ENCODE measurements at places on chromosomes 7 and 10.
A peak's percentile ranks its signal among the peaks of the same experiment; 100 is the strongest.

DNA sequence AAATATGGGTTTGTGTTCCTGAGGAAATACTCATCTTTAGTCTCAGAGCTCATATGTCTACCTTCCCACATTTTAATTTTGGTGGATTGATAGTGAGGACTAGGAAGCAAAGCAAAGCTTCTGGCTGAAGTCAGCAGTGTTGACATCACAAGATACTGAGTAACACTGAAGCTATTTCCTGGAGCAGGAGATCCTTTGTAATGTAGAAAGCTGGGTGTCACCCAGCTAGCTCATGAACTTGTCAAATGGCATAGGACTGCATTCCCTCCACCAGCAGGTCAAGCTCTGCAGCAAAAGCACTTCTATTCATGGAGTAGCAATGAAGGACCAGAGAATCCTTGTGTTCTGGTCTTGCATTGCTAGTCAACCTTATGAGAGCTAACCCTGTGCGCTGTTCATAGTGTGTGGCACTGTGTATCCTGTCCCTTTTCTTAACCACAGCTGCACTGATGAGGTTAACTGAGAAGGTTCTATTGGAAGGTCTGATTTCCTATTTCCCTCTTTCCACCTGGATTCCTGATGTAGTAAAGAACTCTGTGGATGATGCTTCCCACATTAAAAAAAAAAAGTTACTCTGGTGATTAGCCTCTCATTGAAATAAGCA, 94.8 kb upstream of the ZNF804B start:
- DNase-seq, result no peak

GRCh38 chr7:87574630-87575029, 26.1 kb downstream of the ABCB1 start:
- no peak for DNase-seq

DNA sequence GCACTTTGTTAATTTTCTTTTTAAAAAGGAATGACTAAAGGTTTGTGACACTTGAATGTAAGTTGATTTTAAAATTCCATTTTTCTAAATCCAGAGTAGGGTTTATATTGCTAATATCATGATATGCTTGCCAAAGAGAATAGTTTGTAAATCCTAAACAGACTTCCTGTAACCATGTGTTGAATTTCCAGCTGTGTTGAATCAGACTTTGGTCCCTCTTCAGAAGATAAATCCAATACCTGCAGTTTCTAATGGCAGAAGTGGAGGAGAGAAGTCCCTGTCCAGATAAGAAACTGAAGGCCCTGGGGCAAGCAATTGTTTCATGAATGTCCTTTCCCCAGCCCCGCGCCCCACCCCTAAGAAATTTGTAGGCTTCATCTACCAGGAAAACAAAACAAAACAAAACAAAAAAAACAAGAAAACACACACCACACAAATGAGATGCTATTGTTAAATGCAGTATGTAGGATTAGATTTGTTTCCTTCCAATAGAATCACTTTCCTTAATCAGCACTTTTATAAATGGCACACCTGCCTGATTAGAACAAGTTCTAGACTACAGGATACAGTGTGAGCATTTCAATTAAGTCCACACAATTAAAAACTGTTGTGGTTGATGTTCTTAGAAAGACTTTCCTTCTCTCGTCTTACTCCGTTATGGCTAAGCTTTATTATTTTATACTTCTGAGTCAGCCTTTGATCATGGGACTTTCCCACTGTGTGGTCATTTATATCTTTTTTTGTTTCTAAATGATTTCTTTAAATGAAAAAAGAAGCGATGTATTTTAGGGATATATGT, 122.8 kb downstream of the KAT6B start:
- DNase-seq, result no peak

- DNase-seq, result no peak
Observed at GRCh38 chr10:81674941-81675340, 200.1 kb upstream of the NRG3 start.

DNA sequence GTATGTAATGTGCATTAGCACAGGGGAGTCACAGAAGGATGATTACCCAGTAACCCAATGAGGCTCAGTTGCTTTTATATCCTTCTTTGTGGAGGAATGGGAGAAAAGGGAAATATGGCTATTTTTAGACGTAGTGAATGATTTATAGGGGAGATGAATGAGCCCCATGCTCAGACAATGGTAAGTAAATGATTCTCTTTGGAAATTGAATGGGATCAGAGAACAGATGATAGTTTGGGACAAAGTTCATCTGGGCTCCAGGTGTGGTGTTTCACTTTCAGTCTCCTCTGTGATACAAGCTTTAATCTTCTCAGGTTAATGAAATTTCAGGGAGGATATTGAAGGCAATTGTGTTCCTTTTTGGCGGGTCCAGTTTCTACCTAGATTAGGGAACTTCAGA, 63.0 kb upstream of the MPP7 start:
- DNase-seq, result no peak

- DNase-seq, result no peak
Observed at GRCh38 chr7:34208878-34209621, 303.7 kb downstream of the BMPER start.

GRCh38 chr10:33041783-33042437, 83.9 kb upstream of the ITGB1 start:
- no peak for DNase-seq

GRCh38 chr7:94656925-94657731, 1.2 kb upstream of the SGCE start:
- DNase-seq, result peak; percentile 7

DNA sequence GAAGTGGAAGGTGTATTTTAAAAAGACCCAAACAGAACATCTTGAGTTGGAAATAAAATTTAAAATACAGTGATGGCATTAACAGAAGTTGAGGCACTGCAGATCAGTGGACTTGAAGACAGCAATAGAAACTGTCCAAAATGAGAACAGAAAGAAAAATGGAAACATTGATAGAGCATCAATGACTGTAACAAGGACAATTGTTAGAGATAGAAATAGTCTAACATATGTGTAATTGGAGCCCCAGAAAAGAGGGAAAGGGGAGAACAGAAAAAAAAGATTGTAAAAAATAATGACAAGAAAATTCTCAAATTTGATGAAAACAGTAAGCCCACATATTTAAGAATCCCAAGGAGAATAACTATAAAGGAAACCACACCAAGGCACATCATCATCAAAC, 29.4 kb downstream of the VKORC1L1 start:
- no peak for DNase-seq

DNA sequence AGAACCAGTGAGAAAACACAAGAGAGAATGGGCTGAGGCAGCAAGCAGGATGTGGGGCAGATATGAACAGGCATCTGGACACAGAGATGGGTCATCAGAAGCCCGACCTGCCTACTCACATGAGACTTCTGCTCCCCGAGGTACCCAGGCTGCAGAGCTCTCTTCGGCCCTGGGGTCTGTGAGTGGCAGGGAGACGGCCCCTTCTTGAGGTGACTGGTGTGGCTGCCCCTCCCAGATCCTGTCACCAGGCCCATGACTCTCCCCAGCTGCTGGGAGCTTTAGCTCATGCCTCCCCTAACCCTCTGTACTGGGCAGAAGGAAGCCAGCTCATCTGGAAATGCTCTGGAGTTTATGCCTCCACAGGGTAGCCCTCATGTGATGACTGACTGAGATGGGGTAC, 157.6 kb upstream of the PCBD1 start:
- no peak for DNase-seq

DNA sequence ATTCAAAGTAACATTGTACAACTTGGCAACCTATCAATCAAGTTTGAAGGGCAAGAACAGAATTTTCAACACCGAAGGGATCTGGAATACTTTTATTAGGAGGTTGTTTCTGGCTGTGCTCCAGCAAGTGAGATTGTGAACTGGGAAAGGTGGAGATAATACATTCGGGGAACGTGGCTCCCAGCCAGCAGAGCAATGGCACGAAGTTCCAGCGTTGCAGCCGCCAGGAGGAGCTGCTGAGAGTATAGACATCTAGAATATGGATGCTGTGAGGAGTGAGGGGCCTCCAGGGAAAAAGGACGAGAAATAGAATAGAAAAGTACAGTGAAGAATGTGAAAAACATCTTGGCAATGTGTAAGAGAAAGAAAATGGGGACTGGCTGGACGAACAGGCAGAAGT, 69.5 kb downstream of the TCERG1L start:
- DNase-seq, result no peak

- no peak for DNase-seq
Observed at GRCh38 chr10:124085680-124086079, 7.7 kb downstream of the CHST15 start.

- no peak for DNase-seq
Observed at GRCh38 chr7:50728184-50728583, 54.5 kb downstream of the GRB10 start.

DNA sequence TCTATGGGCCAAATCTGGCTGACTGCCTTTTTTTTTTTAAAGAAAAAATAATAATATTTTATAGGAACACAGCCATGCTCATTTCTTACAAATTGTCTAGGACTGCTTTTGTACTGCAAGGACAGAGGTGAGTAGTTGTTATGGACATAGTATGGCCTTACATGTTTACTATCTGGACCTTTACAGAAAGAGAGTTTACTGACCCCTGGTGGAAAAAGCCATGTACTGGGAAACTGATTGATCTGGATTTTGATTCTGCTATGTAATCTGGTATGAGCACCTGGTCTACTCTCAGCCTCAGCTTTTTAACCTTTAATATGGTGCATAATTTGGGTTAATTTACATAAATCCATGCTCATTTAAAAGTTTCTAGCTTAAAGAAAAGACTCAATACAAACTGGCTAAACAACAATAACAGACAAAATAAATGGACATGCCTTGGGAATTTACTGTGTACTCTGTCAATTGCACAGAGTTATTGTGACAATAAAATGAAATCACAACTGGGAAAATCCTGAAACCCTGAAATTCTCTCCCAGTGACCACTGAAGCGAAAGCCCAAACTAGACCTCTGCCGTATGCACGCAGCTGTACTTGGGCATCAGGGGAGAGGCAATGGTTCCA, 260.7 kb downstream of the BMPER start:
- no peak for DNase-seq

- no peak for DNase-seq
Observed at GRCh38 chr10:77925410-77925794, 1.2 kb downstream of the DLG5 start.

DNA sequence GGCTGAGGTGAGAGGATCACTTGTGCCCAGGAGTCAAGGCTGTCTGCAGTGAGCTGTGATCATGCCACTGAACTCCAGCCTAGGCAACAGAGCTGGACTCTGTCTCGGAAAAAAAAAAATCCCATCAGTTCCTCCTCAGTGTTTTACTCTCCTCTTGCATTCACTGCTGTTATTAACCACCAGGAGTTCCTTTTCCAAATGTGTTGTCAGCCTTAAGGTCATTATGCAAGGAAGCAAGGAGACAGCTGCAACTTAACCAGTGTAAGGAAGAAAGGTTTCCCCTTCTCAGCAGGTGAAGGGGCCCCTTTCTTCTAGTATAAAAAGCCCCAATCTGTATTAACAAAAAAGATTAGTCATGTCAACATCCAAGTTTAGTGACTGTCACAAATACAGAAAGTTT, 86.6 kb upstream of the LEP start:
- DNase-seq, result no peak

DNA sequence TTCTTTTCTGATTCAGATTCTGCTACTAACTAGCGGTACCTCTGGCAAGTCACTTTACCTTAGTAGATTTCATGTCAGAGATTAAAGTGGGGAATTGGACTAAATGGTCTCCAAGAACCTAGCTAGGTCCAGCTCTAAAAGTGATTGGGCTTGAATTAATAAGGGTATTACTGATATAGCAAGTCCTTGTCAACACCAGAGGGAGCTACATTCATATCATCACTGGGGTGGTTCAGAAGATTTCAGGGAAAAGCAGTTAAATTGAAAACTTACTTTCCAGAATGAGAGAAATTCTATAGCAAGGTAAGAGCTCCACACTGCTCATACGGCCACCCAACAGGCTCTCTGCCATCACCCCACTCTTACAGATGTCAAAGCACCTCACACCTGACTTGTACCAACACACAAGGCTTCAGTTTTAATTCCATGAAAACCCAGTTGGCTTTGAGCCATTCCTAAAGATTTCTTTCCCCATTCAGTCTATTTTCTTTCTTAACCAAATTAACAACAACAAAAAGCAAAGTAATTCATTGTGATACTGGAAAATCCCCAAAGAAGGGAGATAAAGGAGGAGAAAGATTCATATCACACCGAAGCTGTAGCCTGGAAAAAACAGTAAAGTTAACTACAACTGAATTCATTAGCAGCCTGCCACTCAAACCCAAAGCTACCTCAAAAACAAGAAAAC, 38.0 kb upstream of the SPOCK2 start:
- peak; percentile 19 for DNase-seq

- no peak for DNase-seq
Observed at GRCh38 chr10:121179006-121179405, 327.8 kb downstream of the WDR11 start.

DNA sequence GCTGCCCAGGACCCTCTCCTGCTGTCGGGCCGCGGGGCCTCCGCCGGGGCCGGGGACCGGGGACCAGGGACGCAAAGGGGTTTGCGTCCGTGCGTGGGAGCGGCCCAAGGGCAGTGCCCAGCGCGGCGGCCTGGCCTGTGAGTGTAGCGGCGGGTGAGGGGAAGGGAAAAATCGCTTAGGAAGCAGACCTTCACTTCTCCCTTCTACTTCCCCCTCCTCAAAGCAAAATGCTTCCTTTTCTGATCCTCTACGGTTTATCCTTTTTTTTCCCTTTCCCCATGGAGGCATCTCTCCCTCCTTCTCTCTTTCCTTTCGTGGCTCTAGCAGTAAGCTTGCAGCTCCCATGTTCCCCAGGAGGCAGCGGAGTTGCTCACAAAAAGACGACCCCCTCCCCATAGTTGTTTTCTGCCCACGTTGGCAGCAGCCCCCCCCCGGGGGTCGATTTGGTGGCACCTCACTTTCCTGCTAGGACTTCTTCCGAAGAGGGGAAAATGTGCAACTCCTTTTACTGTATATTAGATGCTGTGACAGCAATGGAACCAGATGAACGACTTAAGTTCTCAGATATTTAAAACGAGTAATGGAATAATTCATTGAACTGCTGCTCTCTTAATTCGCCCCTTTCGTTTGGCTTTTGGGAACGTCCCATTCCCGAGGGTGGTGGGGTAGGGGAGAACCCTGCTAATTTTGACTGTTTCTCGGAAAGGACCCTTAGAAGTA, 724 bp downstream of the CAPZA2 start:
- DNase-seq, result peak; percentile 12

DNA sequence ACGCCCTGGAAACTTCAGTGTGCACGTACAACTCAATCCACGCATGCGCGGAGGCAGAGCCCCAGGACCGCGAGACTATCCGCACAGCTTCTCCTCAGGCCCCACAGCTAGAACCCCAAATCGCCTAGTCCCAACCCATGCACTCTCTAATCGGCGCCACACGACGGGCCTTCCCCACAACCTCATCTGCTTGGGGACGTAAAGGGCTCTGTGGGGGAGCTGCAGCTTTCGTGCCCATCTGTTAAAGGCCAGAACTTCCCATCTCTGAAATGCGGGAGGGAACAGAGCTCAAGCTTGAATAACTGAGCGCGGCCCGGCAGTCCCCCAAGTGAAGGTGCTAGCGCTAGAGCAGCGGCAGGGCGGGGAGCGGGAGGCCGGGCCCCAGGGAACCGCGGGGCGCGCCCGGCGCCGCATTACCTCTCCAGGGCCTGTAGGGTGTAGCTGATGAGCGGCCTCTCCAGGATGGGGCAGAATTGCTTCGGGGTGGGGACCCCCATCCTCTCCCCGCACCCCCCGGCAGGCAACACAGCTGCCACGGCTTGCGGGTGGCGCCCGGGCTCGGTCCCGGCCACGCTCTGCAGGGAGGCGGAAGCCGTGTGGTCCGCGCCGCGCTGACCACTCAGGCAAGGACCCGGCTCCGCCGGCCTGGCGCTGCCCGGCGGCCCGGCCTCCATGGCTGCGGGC, 547 bp downstream of the CRPPA start:
- DNase-seq, result peak; percentile 76
